ENCODE measurements at places on chromosomes 2 and 18.

GRCh38 chr2:27085673-27086089, 891 bp upstream of the KHK start:
- no peak for DNase-seq

GRCh38 chr2:198852248-198852647, 605.5 kb downstream of the SATB2 start:
- DNase-seq: no peak

DNA sequence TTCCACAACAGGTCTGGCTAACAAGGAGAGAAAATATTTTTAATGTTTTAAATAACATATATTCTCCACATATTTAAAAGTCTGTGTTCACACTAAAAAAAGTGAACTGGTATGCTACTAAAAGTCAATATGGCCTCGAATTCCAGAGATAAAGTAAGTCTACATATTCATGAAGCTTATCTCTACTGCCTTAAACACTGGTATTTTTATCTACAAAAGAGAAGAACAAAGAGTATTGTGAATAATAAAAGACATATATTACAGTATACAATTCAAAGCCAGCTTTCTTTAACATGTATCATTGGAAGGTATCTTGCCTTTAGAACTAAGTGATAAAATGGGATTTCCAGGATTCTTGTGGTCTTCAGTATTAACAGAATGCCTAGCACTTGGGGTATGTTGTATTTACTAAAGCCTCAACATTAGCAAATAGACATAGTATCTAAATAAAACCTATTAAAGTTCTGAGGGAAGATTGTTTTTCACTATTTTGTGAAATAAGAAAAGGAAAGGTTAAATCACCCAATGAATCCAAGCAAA, 302.8 kb upstream of the CCDC68 start:
- DNase-seq: no peak

GRCh38 chr2:60867848-60868247, 13.5 kb upstream of the REL start:
- DNase-seq: no peak

DNA sequence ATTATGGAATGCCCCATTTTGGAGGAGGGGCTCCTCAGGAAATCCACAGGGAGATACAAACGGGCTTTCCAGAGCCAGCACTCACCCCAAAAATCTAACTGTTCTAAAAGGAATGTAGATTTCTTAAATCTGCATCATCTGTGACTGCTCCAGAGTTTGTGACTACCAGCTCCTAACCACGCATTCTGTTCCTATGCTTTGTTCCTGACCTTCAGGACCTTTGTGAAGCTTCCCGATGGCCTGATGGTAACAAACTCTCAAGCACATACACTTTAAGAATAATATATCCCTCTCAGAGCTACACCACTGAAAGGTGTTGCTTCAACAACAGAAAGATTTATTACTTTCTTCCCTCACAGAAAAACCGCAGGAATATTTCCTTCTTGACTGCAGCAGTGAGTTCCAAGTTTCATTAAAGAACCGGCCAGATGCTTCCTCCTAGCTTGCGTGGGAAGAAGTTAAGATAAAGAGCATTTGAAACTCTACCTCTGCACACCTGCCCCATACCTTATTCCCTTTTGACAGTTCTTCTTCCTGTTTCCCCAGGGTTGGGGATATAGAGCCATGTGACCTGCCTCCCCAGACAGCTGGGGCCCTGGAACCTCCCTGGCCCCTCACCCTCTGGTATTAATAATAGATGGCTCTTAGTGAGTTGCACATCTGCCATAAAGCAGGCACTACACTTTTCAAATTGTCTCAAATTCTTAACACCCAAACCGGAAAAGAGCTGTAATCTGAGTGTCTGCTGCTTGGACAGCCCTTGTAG, 40.2 kb upstream of the EML4 start:
- DNase-seq: no peak

DNA sequence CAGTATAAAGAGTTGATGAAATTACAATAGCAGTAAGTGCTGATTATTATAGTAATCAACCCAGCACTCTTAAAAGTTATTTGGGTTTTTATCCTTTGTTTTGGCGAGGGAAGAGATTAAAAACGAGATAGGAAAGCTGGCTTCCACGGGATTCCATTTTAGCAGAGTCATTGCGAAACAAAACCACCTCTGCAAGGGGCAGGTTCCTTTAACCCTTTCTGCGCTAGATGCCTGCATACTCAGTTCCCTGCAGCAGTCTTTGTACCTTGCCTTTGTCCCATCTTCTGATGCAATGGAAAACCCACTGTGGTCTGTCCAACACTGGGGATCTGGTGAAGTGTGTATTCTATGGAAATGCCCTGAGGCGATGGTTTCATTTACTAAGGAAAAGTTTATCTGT, 2.7 kb downstream of the YPEL5 start:
- no peak for DNase-seq

GRCh38 chr2:98709535-98709934, 21.4 kb downstream of the MGAT4A start:
- no peak for DNase-seq

- no peak for DNase-seq
These were observed 42.5 kb upstream of the PID1 start for GRCh38 chr2:229313591-229313990.
